ENCODE measurements at places on chromosomes 4 and X.

DNA sequence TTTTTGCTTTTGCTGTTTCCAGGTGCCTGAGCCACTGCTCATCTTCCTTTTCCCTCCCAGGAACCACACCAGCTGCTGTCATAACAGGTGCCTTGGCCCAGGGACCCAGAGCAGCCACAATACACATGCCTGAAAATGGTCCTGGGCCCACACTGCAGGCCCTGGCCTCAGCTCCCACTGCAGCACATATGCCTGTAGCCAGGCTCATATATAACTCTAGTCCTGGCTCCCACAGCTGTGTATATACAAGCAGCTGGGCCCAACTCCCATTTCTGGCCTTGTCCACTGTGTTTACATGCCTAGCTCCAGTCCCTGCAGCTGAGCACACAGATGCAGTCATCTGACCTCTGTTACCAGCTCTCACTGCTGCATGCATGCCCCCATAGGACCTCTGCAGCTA is 930.5 kb downstream of the ADGRL3 start:
- no peak for DNase-seq

- no peak for DNase-seq
Observed at GRCh38 chr4:74254386-74254785, 53.9 kb upstream of the EPGN start.

GRCh38 chr4:74549936-74550335 is 105.0 kb downstream of the AREG start:
- no peak for DNase-seq

DNA sequence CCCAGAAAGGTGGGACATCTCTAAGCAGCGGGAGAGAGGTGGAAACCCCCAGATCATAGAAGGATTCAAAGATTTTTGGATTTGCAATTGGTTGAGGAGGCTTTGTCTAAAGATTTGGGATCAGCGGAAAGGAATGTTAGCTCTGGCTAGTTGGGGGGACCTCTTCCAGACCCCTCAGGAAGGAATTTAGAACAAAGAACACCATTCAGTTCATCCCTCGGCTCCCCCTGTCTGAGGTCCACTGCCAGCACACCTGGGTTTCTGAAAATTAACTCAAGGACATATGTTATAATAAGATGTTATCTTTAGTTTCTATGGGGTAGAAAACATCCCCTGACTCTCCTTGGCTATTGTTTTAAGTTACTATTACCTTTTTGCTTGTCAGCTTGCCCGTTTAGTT is 163.6 kb downstream of the CEP135 start:
- DNase-seq, result no peak

- DNase-seq, result no peak
Observed at GRCh38 chr4:85573270-85573669, 98.3 kb downstream of the ARHGAP24 start.

GRCh38 chr4:78923464-78924312 is 15.6 kb downstream of the PAQR3 start:
- peak; percentile 91 for DNase-seq

DNA sequence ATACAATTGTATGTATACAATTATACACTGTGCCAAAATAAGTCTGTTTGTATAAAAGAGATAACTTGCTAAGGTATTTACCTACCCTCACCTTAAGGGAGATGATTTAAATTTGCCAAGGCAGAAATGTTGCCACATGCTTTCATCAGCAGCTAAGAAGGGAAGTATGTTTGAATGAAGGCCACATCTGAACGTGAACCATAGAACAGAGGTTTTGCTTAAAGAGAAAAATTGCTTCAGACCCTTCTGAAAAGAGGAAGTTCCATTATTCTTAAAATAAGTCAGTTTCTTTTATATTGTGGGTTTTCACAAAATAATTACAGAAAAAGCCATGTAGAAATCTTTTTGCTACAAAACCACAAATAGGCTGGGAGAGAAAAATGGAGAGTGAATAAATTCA is 621.5 kb upstream of the HTR2C start:
- DNase-seq, result no peak

GRCh38 chrX:1336331-1336943 is at the start of gene IL3RA:
IL3RA (plus strand) TSS chrX:1336785; CDS start chrX:1341766, 4,981 bp downstream.
- no peak for DNase-seq

GRCh38 chr4:72468904-72469502 is 100.0 kb downstream of the ADAMTS3 start:
- peak; percentile 7 for DNase-seq

DNA sequence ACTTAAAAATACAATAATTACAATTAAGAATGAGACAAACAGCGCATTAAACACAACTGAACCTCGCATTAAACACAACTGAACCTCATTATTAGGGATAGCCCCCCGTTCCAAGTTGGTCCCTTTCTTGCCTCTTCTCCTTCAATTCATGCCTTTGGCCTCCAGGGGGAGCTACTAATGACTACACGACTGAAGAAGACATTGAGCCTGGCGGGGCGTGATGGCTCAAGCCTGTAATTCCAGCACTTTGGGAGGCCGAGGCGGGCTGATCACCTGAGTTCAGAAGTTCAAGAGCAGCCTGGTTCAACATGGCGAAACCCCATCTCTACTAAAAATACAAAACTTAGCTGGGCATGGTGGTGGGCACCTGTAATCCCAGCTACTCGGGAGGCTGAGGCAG is 56.4 kb upstream of the NWD2 start:
- no peak for DNase-seq

DNA sequence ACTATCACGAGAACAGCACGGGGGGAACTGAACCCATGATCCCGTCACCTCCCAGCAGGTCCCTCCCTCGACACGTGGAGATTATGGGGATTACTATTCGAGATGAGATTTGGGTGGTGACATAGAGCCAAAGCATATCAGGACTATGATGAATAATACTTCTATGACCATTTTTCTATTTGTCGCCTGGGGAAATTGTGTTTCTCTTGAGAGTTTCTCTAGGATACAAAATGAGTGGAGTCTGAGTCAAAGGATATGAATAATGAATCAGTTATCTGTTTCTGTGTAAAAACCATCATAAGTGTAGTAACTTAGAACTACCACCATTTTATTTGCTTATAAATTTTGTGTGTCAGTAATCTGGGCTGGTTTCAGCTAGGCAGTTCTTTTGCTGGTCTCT is 533.0 kb upstream of the ARX start:
- DNase-seq, result no peak

- peak; percentile 6 for DNase-seq
Observed at GRCh38 chr4:52037689-52038102, 403 bp downstream of the SGCB start.

DNA sequence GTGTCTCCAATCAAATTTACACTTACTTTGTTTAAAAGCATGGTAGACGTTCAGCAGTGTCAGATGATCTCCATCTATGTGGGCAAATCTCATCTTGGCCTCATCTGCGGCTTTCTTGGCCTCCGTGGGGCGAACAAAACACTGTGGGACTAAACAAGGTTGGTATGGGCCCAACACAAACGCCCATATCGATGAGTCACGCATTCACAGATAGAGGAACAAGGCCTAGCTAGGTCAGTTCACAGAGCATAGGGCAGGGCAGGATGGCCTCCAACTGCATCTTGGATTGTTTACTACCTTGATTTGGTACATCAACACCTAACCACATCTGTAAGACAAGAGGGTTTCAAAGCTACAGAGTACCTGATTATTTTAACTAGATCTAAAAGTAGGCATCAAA is 47.3 kb downstream of the DHX15 start:
- DNase-seq, result no peak

DNA sequence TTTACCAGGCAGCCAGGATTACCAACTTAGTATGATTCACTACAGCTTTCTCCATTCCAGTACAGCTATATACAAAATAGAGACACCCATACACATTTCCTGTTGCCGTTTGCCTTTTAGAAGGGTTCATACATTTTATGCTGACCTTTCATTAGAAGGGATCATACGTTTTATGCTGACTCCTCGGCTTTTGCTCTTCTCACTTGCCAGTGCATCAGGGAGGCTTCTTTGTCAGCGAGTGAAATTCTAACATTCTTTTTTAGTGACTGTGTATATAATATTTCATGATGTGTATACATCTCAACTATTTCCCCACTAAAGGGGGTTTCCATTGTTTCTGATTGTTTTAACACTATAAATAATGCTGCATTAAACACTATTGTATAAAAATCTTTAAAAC is 552.6 kb downstream of the TRIML1 start:
- DNase-seq, result no peak

DNA sequence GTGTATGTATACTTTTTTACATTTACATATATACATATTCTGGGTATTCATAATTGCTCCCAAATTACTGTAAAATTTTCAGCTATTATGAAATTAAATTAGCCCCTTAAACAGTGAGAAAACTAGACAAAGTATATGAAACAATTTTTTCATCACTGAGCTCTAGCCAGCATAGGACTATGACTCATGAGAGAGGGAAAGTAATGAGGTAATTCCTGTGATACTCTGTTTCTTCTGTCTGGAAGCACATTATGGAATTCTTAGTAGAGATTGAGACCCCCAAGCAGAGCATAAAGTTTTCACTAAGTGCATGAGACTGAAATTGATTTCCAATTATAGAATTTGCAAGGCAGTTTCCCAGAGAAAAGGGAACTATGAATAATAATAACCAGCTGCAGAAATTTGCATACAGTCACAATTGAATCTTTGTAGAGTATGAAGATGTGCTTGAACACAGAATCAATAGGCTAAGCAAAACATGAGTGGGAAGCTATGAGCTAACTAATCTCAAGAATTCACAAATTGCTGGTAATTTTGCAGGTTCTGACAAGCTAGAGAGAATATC is 779.3 kb downstream of the ARAP2 start:
- no peak for DNase-seq

- no peak for DNase-seq
Observed at GRCh38 chr4:119536572-119537528, 91.8 kb downstream of the PDE5A start.

GRCh38 chrX:129836827-129837226 is 6.9 kb downstream of the ZDHHC9 start:
- no peak for DNase-seq

DNA sequence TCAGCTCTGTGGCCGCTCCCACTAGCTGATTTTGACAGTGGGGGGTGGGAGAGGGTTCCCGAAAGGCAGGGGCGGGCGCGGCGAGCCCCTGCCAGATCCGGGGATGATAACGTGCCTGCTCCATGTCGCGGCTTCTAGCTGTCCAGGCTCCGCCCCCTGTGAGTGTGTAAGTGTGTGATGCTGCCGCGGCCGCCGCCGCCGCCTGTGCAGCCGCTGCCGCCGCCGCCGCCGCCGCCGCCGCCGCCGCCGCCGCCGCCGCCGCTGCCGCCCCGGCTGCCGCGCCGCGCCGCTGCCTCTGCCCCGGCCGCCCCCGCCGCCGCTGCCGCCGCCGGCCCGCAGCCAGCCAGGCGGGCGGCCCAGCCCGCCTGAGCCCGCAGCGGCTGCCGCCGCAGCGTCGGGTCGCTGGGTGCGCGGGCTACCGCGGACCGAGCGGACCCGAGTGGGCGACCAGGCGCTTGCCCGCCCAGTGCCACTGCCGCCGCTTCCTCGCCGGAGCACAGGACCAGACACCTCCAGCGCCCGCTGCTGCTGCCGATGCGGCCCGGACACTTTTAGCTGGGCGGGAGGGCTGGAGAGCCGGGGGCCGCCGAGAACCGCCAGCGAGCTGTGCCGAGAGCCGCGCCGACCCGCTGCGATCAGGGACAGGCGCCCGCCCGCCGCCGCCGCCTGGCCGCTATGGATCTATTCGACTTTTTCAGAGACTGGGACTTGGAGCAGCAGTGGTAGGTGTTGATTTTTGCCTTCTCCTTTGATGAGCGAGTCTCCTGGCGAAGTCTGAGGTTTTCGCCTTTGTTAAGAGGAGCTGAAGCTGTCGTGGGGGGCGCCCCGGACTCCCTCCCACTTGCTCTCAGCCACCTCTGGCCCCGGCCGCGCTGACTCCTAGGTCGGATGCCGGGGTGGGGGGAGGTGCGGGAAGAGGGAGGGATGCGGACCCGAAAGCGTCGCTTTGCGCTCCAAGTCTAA is at the start of gene AFF2:
Gene AFF2, plus strand, starts transcription at position 195 of the 963 bp plus-strand sequence. Its CDS starts 481 bp downstream, at position 676.
- DNase-seq, result no peak

- DNase-seq, result peak; percentile 23
Observed at GRCh38 chrX:11239230-11239629, 54.0 kb upstream of the AMELX start.

GRCh38 chr4:79241846-79242245 is 84.0 kb downstream of the NAA11 start:
- no peak for DNase-seq

DNA sequence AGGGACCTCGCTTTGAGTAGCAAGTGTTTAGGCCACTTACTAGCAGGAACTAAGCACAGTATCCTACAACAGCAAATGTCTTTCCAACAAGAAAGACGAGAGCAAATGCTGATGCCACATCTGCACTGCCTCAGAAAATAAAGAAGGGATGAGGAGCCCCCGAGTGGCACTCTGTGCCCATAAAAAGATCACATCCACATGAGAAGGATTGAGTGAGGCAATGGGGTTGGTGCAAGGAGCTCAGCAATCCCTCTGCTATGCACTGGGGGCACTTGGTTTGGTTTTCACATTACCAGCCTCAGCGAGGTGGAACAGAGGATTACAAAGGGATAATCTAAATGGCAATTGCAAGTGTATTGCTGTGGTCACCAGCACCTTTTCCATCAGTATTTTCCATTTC is 252.8 kb upstream of the SLC7A11 start:
- peak; percentile 9 for DNase-seq

DNA sequence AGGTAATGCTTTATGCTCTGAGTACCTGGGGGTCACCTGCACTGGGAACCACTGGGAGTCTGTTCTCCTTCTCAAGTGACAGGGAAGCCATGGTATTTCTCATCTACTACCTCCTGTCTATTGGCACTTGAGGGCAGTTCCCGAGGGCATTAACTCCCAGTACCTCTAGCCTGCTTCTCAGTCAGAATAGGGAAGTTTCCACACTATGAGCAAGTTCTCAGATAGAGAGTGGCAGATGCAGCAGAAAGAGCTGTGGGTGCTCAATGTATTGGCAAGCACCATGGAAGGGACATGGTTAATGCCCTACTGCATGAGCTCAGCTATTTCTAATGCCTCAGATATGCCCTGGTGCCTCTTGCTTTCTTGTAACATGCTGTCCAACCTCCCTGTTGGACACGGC is 74.1 kb downstream of the ANOS1 start:
- no peak for DNase-seq

DNA sequence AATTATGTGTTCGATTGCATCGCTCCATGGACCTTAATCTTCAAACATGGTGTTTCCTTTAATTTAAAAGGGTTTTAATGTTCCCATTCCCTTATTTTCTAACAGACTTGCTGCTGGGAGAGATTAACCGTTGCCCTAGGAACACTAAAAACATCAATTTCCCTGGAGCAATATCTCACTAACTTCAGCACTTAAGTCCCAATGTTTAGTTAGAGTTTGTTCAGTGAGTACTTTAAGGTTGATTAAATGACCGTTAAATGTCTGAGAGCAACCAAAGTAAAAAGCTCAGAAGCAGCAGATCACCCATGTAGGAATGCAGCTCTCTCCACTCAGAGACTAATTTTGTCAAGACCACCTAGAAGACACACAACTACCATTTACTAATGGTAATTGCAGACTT is 111.2 kb upstream of the PDE5A start:
- no peak for DNase-seq

DNA sequence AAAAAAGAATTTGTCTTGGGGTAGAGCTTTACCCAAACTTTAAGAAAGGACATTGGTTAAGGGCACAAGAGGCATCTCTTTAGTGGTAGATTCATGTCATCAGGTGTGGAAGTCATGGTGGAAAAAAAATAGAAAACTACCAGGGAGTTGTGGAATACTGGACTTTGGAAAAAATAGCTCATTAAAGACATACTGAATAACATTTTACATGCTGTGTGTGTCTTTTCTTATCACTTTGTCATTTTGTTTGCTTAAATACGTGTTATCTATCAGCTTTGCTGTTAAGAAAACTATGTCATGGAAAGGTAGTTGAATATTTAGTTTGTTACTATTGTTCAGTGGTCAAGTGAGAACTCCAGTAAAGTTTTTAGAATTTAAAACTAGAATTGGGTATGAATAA is 147.0 kb downstream of the CCSER1 start:
- peak; percentile 30 for DNase-seq

Data from small intestine (tissue), 16 donors.